GM23248 (cell line): ENCODE measurements at places on chromosomes 5 and 9. TPM values are rescaled to one million over a fixed set of nuclear protein-coding genes. Genes with fewer than 3 reads are reported as not detected.
A peak's percentile ranks its signal among the peaks of the same experiment; 100 is the strongest.

Gene SCGB3A2
- not detected in 2 replicates for total RNA-seq

Gene TYRP1
- not detected in 2 replicates for total RNA-seq

Gene PCDHB2
- 4.9 and 8.9 TPM in 2 replicates for total RNA-seq

DNA sequence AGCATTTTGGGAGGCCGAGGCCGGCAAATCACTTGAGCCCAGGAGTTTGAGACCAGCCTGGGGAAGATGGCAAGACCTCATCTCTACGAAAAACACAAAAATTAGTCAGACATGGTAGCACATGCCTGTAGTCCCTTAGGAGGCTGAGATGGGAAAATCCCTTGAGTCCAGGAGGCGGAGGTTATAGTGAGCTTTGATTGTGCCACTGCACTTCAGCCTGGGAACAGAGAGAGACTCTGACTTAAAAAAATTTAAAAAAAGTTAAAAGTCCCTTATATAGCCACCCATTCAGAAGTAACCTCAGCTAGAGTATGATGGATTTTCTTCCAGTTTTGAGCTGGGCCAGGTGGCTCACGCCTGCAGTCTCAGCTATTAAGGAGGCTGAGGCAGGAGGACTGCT is 72.4 kb downstream of the UGCG start:
- peak; percentile 43 for DNase-seq
- H3K4me1 ChIP-seq = peaks cover 30% of the 10 kb centered on the region
- no peak overlapping the region for H3K4me3 ChIP-seq
- H3K36me3 ChIP-seq = no peaks in the 10 kb centered on the region
- no peak overlapping the region for H3K27ac ChIP-seq
- no peaks in the 10 kb centered on the region for H3K27me3 ChIP-seq

Gene TPRN
- total RNA-seq = 7.8 and 14.3 TPM in 2 replicates

GRCh38 chr5:94223235-94223634 is 395.2 kb downstream of the KIAA0825 start:
- no peaks in the 10 kb centered on the region for H3K27me3 ChIP-seq
- H3K36me3 ChIP-seq = no peaks in the 10 kb centered on the region
- peaks cover 4% of the 10 kb centered on the region for H3K4me1 ChIP-seq
- DNase-seq = no peak

GRCh38 chr5:161212123-161212712 is 334.3 kb downstream of the GABRB2 start:
- H3K27ac ChIP-seq = no peak overlapping the region
- H3K4me3 ChIP-seq = no peak overlapping the region
- H3K36me3 ChIP-seq = no peaks in the 10 kb centered on the region
- DNase-seq = no peak

DNA sequence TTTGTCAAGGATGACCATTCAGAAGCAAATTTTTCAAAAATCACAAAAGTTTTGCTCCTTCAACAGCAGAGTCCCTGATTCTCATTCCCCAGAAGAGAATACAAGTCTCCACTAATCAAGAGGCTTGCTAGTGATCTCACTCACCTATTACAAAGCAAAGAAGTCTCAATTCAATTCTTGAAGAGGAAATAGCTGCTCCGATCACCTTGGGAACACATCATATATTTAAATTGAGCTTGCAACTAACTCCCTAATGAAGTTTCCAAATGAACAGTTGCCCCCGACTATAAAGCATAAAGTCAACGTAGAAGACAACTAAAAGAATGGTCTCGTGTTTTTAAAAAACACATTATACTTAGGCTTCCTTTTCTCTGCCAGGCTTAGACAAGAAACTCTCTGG is 1.6 kb downstream of the LIFR start:
- H3K36me3 ChIP-seq = no peaks in the 10 kb centered on the region
- H3K27me3 ChIP-seq = no peaks in the 10 kb centered on the region
- H3K4me1 ChIP-seq = peaks cover 20% of the 10 kb centered on the region
- no peak for DNase-seq
- no peak overlapping the region for H3K27ac ChIP-seq

DNA sequence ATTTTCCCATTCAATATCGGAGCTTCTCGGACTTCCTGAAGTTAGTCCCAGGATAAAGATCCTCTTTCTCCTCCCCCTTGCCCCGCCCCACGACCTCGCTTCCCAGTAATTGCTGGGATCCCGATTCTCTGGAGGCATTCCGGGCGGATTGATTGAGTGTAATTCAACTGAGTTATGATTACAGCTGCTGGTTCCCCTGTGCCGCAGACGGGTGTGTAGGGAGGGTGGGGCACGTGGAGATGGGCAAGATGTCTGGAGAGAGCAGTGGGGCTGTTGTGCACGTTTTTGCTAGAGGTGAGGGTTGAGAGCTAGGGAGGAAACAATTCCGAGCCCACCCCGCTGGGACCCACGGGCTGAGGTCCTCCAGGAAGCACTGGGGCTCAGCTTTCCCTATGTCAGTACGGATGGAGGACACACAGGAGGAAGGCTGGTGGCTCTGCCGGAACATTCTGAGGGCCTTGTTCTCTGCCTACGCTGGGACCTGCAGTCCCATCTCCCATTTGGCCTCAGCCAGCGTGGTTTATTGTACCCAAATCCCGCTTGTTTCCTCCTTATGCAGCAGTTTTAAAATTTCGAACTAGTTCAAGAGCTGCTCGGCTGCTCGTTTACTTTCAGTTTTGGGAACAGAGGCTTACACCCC is 2.4 kb upstream of the DMRT2 start:
- DNase-seq = peak; percentile 50
- H3K4me1 ChIP-seq = no peaks in the 10 kb centered on the region
- H3K27me3 ChIP-seq = peaks cover 18% of the 10 kb centered on the region
- H3K4me3 ChIP-seq = peak overlapping the region; percentile 59
- H3K27ac ChIP-seq = no peak overlapping the region
- no peaks in the 10 kb centered on the region for H3K36me3 ChIP-seq

Gene RECK
- 113 and 127 TPM in 2 replicates for total RNA-seq

GRCh38 chr5:39102684-39103155 is 28.5 kb upstream of the RICTOR start:
- DNase-seq = peak; percentile 13
- H3K4me3 ChIP-seq = no peak overlapping the region
- H3K27me3 ChIP-seq = no peaks in the 10 kb centered on the region
- peaks cover 42% of the 10 kb centered on the region for H3K4me1 ChIP-seq
- H3K27ac ChIP-seq = peak overlapping the region; percentile 84
- H3K36me3 ChIP-seq = no peaks in the 10 kb centered on the region
